Nasal cavity respiratory epithelium epithelial cell of viscerocranial mucosa (primary cell): ENCODE measurements at places on chromosomes 1 and 21. TPM values are rescaled to one million over a fixed set of nuclear protein-coding genes. Genes with fewer than 3 reads are reported as not detected.

Gene MAN1C1
- total RNA-seq: 0.34 and 1.9 TPM in 2 replicates

Gene CRP
- total RNA-seq: not detected in 2 replicates

Gene KCND3
- under 0.01 and 0.36 TPM in 2 replicates for total RNA-seq

Gene LGR6
- under 0.01 TPM in 1 of 2 replicates, not detected in the other for total RNA-seq

Gene TSPAN2
- total RNA-seq: 2.6 TPM in 1 of 2 replicates, not detected in the other
